ENCODE measurements at places on chromosomes 5 and 9.

- no peak for DNase-seq
Observed at GRCh38 chr9:135566552-135566951, 5.0 kb downstream of the PAEP start.

DNA sequence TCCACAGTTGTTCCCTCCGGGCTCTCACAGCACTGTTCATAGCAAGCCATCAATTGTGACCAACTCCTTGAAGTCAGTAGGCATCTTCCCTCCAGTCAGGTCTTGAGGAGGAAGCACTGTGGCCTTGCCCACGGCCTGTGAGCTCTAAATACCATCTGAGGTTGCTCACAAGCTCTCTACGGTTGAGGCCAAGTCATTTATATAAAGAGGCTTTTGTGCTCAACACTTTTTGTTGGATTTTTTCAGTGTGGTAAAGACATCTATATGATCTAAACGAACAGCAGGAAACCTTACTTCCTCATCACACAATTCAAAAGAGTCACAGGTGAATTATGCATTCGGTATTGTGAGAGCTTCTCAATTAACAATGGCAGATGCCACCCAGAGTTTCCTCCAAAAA, 97.3 kb downstream of the ZNF462 start:
- no peak for DNase-seq

DNA sequence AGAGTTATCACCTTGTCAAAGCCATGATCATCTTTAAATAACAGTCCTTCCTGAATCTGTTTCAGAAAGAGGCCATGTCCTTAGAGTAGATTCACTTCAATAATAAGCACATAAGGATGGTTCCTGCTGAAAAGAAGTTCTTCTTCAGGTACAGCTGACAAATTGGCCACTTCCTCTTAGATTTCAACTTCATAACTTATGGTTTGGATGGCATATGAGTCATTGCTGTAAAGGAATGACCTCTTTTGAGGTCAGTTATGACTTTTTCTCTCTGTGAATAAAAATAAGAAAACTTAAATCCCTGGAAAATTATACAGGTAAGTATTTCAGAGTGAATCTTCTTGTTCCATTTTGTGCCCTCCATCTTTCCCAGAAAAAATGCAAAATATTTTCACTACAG, 555.3 kb upstream of the ZNF462 start:
- no peak for DNase-seq

DNA sequence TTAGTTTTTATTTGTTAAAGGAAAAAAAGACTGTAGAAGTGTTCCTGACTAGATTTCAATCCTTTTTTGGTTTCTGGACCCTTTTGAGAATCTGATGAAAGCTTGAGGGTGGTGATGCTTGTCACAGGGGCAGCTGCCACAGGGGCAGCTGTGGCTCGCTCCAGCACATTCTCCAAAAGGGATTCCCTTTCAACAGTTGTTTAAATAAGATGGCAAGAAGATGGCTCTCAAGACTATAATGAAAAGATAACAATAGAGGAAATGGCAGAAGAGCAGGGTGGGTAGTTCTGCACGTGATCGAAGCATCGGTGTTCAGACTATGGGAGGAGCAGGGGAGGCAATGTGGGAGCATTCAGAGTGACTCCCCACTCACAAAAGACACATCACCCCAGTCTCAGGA, 46.5 kb upstream of the TNFAIP8 start:
- no peak for DNase-seq

DNA sequence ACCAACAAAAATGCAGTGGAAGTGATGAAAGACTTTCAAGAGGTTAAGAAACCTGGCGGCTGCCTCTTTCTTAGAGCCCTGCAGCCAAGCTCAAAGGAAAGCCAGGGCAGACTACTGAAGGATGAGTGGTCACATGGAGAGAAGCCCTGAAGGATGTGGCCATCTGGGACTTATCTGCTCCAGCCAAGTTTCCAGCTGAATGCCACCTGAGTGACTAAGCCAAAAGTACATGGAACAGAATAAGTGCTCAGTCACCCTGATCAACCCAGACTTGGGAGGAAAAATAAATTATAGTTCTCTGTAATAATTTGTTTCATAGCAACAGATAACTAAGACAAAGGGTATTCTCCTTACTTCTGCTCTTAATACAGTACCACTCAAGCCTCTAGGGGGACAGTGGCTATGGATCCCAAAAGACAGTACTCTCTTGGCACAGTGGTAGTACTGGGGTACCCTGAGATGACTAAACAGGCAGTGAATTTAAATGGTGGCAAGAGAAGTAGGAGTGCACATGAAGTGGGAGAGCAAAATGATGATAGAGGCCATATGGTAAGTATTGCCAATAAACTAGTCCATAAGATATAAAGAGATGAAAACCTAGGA, 182.3 kb downstream of the ELAVL2 start:
- DNase-seq: no peak

DNA sequence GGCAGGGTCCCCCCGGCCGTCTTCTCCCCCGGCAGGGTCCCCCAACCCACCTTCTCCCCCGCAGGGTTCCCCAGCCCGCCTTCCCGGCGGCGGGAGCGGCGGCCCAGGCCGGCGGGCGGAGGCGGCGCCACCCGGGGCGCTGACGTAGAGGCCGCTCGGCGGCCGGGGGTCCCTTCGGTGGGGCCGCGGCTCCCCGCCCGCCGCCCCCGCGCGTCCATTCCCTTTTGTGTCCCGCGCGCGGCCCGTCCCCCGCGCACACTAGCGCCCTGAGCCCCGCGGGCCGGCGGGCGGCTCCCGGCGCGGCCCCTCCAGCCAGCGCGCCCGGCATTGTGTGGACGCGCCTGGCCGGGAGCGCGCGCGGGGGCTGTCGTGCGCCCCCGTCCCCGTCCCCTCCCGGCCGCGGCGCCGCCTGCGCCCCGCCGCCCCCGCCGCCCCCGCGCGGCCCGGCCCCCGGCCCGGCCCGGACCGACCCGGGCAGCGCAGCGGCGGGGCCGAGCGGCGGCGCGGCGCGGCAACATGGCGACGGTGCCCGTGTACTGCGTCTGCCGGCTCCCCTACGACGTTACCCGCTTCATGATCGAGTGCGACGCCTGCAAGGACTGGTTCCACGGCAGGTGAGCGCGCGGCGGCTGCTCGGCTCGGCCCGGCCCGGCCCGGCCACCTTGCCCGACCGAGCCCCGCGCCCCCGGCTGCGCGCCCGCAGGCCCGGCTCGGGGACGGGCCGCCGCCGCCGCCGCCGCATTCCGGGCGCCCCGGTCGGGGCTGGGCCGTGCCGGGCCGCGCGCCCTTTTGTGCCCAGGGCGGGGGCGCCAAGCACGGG, at the start of gene PHF2:
Gene PHF2 (plus strand): TSS at position 327 of the 820 bp plus-strand sequence. CDS start 190 bp downstream, at position 517.
- no peak for DNase-seq

GRCh38 chr5:78530342-78531096, 118.1 kb downstream of the LHFPL2 start:
- DNase-seq: no peak

DNA sequence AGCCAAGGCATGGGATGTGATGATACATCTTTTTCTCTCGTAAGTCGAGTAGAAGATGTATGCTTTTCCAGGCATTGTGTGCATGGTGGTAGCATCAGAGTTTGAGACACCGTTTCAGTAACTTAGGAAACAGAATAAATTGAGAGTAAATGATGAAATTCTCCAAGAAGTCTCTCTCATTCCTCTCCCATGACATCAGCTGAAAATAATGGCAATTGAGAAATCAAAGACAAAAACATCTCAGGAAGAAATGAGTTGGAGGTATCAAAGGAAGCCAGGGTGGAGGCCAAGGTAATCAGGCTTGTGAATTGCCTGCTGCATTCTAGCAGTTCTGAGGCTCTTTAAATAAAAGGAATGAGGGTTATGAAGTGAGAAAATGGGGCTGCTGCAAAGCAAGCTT, 53.9 kb downstream of the SGCD start:
- DNase-seq: no peak

- no peak for DNase-seq
Observed at GRCh38 chr5:74174366-74174765, 466.2 kb downstream of the ENC1 start.

GRCh38 chr5:119452060-119452372, 281 bp upstream of the HSD17B4 start:
- no peak for DNase-seq

- no peak for DNase-seq
Observed at GRCh38 chr9:127136880-127137639, 14.6 kb upstream of the ANGPTL2 start.

DNA sequence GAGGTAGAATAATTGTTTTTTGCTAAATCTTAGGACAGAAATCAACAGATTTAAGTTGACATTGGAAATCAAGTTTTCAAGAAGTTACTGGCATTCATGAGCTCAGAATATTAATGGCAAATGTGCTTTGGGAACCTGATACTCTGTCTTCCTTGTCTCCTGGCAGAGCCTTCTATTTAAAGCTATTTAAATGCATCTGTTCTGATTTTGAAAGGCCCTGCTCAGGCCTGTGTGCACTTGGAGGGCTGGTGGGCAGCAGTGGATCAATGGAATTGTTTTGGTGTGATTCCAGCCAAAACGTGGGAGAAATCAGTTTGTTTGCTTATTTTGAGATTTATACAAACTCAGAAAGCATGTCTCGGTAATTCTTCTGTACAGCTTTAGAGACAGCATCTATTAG, 38.5 kb downstream of the FBXL7 start:
- no peak for DNase-seq

GRCh38 chr5:173746047-173746646, 129.7 kb upstream of the BOD1 start:
- no peak for DNase-seq

DNA sequence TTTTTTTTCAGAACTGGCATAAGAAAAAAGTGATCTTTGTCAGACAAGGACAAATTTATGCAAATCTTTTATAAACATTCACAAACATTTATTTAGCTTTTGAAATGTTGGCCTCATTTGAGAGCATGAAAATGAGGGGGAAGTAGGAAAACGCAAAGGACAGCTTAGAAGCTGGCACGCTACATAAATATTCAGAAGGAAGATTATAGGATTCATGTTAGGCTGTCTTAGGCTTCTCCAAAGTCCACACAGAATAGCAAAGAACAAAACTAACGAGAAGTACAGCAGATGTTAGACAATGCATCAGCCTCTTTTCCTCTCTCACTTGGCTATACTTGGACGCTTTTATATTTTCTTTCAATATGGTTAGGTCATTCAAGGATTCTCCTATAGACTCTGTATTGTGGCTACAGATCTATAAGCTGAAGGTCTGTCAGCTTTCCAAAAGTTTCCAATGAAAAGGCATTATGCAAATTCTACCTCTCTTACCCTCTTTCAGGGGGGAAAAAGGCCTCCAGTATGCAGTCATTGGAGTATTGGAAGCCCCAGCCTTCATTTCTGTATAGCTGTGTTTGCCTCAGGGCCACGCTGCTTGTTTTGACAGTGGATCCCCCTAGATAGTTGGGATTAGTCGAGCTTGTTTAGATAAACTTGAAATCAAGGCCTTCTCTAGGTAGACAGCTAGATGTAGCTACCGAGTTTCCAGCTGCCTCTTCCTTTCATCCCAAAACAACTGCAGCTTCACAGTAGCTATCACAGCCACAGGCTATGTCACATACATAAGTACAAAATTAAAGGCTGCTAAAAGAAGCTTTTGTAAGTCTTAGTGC, 153.0 kb downstream of the DENND1A start:
- no peak for DNase-seq

- no peak for DNase-seq
Observed at GRCh38 chr9:135252980-135253304, 165.5 kb downstream of the OLFM1 start.

DNA sequence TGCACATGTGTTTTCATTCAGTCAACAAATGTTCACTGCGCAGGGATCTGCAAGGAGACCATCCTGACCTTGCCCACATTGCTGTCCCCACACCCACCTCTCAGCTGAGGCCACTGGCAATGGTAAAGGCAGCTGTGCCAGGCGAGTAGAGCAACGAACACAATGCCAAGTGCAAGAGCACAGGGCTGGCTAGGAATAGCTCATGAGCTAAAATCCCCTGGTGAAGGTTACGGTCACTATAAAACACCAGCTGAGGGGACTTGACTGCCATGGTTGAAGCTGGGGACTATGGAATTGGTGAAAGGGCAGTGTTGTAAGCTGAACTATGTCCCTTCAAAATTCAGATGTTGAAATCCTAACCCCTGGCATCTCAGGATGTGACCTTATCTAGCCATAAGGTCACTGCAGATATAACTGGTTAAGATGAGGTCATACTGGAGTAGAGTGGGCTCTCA, 96.1 kb downstream of the OTULIN start:
- DNase-seq: no peak

- no peak for DNase-seq
Observed at GRCh38 chr5:76652809-76653414, 29.7 kb upstream of the F2RL2 start.

GRCh38 chr5:118447350-118447749, 541.0 kb downstream of the DTWD2 start:
- no peak for DNase-seq

GRCh38 chr9:125556046-125556721, 150.8 kb downstream of the MAPKAP1 start:
- DNase-seq: no peak

GRCh38 chr9:33430942-33431341, 16.5 kb downstream of the AQP3 start:
- no peak for DNase-seq

DNA sequence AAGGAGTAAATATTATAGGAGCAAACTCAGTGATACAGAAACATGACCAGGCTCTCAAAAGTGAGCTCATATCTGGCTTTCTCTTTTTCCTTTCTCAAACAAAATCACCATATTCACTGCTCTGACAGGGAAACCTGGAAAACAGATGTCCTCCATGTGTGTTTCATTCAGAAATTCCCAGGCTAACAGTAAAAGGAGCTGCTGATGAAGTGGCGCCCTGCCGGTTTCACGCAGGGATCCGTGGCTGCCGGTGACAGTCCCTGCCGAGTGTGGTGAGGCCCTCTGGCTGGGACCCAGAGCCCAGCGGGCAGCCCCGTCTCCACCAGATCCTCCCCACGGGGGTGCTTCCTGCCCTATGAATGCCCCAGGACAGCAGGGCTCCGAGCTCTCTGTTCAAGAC, 208.1 kb downstream of the GNA14 start:
- no peak for DNase-seq

- DNase-seq: no peak
Observed at GRCh38 chr9:4588721-4589120, 73.4 kb upstream of the PLPP6 start.

DNA sequence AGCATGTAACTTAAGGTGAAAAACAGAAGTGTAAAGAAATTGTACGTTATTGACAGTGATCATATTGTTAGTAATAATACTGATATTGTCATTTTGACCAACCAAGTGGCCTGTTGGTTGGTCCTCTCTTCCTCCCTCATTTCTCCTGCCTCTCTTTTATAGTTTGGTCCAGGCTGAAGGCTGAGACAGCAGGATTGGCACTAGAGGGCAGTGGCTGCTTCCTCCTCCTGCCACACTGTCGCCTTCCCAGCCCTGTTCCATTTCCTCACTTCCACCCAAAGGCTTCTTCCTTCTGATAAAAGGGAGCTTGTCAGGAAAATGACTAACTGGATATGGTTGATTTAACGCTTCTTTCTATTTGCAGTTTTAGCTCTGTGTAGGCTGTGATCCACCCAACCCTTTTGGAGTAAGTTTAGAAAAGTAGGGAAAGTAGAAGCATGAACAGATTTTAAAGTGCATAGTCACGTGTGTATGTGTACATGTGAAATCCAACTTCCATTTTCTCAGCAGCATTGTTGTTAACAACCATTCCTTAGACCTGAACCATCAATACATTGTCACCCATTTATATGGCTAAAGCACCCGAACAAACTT, 35.6 kb downstream of the PTCD2 start:
- DNase-seq: no peak

GRCh38 chr9:73549991-73550390, 398.3 kb downstream of the ANXA1 start:
- DNase-seq: no peak
